ENCODE measurements at places on chromosomes 1 and 21.

DNA sequence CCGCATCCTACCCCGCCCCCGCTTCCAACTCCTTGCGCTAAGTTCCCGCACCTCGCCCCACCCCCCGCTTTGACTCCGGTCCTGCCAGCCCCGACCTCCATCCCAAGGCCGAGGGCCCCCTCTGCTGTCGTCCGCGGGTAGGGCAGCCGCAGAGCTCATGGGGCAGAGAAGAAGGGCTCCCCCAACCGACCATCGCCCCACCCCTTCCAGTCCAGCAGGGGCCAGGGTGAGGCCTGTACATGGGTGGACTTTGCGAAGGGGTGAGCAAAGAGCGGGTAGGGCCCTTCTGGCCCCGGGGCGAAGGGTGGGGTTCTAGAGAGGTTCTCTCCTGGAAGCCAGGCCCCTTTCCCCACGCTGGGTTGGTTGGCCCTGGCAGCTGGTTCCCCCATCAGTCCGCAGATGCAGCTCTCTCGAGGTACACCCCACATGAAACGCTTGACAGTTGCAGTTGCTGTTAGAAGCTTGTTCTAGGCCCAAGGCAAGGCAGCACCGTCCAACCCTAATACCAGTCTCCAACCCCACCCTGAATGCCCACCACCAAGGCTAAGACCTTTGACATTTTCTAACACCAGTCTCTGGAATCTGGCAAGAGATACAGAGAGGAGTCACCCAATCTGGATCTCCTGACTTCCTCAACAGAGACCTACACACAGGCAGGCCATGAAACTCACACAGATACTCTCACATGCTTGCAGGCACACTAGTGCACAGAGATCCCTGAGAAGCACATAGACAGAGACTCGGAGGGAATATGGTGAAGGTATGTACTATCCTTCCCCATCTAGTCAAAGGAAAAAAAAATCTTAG, 25.3 kb upstream of the ADGRB2 start:
- DNase-seq: peak; percentile 94

- no peak for DNase-seq
These were observed 2.6 kb downstream of the MKNK1 start for GRCh38 chr1:46601257-46602007.

DNA sequence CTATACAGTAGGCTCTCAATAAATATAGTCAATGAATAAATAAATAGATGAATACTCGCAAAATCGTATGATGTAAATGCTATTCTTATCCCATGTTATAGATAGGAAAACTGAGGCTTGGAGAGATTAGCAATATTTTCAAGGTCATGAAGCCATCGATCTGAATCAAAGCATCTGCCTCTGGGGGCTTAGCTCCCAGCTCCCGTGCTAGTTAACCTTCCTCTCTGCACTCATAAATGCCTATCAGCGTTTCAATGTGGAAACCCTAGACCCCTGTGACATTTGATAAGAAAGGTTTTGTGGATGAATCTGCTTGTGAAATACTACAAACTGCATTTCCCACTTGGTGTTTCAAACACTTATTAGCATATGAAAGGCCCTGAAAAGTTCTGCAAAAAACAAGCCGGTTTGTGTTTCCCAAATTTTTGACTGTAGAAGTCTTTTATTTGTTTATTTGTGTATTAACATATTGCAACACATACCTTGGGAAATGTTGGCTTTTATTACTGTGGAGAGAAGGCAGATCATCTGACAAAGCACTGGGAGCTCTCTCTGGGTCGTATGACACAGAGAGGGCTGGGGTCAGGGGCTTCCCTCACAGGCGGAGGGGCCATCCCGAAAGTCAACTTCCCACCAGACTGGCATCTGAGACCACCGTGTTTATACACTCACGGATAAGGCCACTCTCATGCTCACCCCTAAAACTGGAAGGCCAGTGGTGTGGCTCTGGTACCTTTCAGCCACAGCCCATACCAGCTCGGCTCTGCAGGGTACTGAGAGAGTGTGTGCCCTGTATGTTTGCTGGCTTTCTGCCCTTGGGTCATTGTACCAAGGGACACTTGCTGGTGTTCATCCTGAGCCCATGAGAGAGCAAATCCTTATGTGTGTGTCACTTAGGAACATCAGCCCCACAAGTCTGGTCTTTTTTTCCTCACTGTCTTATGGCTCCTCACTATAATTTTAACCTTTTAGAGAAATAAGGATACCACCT, 993 bp upstream of the PROK1 start:
- DNase-seq: no peak

GRCh38 chr1:172724232-172724631, 65.3 kb downstream of the FASLG start:
- DNase-seq: no peak

DNA sequence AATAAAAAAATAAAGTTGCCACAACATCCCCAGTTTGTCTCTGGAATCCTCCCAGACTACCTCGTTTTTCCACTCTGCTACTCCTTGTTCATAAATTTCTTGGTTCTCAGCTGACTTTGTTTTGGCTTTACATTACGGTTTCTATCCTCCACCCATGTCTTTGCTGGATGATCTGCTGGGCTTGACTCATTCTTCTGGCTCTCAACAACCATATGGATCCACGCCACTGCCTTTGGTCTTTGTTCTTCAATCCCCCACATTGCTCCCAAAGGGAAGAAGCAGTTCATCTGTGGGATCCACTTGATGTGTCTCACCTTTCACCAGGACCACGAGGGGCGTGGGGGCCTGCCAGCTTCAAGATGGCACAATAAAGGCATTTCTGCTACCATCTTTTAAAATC, 67.1 kb upstream of the NBL1 start:
- no peak for DNase-seq

DNA sequence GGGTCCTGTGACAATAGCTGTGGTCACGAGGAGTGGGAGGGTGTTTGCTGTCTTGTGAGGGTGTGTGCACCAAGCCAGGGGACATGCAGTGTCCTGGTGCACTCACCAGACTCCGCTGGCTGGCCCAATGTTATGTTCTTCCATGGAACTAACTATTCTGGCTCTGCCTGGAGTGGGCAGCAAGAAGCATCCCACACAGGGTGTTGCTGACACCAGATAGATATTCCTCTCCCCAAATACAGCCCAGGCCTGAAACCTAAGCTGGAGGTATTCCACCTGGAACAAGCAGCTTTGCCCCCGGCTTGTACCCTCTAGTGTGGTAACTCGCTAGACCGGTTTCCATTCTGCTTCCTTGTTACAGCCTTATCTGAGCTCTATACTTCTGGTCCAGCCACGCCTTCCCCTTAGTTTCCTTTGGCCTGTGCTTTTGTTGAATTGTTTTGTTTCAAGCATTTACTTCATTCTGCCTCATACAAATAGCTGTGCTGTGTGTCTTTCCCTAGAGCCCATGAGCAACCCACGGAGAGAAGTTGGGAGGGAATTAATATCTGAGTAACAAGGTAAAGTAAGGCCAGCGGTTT, 14.7 kb upstream of the LY9 start:
- DNase-seq: no peak

DNA sequence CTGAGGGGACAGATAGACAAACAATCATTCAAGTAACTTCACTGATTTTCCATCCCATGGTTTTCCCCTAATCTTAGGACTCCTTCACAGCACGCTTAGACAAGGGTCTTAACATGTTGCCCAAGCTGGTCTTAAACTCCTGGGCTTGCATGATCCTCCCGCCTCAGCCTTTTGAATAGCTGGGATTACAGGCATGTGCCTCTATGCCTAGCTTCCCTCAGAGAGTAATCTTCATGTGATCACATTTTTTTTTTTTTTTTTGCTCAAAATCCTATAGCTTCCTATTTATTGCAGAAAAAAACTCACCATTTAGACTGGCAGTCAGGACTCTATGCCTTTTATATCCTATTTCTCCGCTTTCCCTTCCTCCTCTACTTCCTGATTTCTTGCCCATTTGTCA, 90.4 kb upstream of the DPH5 start:
- DNase-seq: no peak

DNA sequence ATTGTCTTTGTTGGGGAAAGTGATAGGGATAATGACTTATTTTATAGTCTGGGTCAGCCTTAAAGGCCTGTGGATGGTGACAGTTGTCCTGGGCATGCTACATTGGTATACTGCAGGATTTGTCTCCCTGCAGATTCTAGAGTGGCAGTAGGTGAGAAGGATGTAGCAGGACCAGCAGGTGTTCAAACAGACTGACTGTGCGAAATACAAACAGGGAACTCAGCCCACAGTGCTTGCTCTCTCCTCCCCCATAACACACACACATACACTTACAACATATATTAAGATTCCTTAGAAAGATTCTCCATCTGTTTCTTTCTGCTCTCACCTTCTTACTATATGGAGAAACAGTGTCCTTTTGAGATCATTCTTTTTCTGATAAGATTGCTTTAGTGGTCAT, 6.9 kb downstream of the PDE4B start:
- no peak for DNase-seq

DNA sequence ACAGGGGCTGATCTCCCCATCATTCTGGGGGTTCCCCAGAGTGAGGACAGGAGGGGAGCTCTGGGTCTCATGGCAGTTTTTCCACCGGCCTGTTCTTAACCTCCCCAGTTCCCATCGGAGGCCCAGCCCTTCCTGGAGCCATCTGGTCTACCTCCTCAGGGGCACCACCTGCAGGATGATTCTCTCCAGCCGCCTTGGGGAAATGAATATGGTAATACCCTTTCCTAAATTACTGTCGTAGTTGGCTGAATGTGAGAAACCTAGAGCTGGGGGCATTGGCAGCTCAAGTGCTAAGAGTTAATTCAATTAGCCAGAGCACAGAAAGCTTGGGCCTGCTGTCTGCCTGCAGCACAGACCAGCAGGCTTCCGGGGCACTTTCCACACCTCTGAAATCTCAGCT, 64.9 kb downstream of the TAS1R2 start:
- DNase-seq: no peak

DNA sequence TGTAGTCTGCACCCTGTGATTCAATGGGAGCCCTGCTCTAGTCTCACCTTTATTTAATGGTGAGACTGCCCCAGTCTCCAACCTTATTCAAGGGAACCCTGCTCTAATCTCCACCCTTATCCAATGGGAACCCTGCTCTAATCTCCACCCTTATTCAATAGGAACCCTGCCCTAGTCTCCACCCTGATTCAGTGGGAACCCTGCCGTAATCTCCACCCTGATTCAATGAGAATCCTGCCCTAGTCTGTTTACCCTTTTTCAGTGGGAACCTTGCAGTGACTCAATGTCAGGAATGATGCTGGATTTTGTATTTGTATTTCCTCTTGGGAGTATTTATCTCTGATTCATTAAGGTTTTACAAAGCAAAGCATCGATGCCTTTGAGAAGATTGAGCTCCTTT, 39.5 kb downstream of the TRPM2 start:
- no peak for DNase-seq

GRCh38 chr1:181107711-181108110, 19.2 kb downstream of the IER5 start:
- DNase-seq: no peak

- DNase-seq: no peak
These were observed 95.5 kb downstream of the ZFYVE9 start for GRCh38 chr1:52237430-52237829.

GRCh38 chr1:171507435-171507834, 22.1 kb downstream of the PRRC2C start:
- DNase-seq: no peak

- DNase-seq: no peak
These were observed 14.1 kb downstream of the EPS15 start for GRCh38 chr1:51504806-51505525.

- no peak for DNase-seq
These were observed 1.8 kb upstream of the WNT3A start for GRCh38 chr1:228004856-228005462.

GRCh38 chr1:156458181-156458503, 42.4 kb downstream of the MEF2D start:
- no peak for DNase-seq

DNA sequence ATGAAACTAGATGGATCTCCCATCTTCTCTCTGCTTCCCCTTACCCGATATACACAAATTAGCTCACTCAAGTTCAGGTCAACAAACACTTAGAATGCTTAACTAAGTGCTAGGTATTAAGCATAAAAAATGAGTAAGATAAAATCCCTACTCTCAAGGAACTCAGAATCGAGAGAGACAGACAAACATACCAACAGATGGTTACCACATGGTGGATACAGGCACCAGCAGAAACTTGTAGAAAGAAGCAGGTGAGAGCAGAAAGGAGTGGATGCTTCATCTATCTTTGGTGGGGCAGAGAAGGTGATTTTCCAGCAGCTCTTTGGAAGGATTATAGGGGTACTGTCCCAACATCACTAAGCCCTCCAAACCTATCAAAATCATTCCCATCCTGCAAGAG, 32.2 kb downstream of the C8B start:
- DNase-seq: no peak

- no peak for DNase-seq
These were observed 20.5 kb downstream of the ROR1 start for GRCh38 chr1:63794354-63794753.

- no peak for DNase-seq
These were observed 8.2 kb downstream of the TNN start for GRCh38 chr1:175075572-175076568.

GRCh38 chr1:38047603-38048141, 1.1 kb upstream of the POU3F1 start:
- DNase-seq: no peak

DNA sequence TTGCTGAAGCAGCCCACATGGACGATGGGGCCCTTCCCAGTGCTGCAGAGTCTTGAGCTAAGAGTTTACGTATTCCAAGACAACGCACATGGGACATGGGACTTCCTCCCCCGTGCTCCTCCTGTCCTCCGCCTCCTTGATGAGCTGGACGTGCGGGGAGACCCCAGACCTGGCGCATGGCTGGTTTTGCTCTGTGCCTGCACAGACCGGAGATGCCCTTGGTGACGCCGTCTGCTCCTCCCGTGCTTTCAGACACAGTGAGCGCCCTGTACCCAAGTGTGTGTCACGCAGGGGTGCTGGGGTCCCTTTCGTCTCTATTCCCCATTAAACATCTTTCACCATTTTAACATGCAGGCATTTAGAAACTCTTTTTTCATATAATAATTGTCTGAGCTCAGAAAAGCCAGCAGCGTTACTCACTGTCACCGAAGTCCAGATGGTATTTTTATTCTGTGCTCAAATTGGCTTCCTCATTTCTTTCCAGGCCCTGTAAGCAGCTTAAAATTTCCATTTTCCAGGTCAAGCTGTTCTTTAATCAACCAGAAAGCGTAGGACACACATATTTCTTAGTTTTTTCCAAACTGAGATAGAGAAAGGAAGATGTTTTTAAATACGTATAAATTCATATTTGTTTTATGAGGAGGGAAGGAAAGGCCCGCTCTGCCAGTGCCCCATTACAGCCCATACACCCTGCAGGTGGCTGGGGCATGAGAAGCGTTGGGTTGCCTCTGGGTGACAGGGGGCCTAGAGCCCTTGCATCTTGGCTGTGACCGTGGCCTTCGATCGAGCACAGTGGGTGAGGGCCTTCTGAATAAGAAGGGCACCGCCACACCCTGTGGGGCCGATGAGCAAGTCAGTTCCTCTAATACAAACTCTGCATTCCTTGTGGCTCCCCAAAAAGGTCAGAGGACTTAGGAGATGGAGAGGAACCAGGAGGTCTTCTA, 17.9 kb upstream of the ZBTB21 start:
- DNase-seq: no peak

GRCh38 chr1:84510668-84511067, 4.3 kb upstream of the GNG5 start:
- DNase-seq: no peak

GRCh38 chr1:201307231-201307630, 23.9 kb downstream of the PKP1 start:
- DNase-seq: no peak
